NCI-H1092 (cell line): ENCODE measurements at places on chromosomes 6 and 20.

- DNase-seq: no peak
Observed at GRCh38 chr6:10695086-10695657, 400 bp downstream of the PAK1IP1 start.

DNA sequence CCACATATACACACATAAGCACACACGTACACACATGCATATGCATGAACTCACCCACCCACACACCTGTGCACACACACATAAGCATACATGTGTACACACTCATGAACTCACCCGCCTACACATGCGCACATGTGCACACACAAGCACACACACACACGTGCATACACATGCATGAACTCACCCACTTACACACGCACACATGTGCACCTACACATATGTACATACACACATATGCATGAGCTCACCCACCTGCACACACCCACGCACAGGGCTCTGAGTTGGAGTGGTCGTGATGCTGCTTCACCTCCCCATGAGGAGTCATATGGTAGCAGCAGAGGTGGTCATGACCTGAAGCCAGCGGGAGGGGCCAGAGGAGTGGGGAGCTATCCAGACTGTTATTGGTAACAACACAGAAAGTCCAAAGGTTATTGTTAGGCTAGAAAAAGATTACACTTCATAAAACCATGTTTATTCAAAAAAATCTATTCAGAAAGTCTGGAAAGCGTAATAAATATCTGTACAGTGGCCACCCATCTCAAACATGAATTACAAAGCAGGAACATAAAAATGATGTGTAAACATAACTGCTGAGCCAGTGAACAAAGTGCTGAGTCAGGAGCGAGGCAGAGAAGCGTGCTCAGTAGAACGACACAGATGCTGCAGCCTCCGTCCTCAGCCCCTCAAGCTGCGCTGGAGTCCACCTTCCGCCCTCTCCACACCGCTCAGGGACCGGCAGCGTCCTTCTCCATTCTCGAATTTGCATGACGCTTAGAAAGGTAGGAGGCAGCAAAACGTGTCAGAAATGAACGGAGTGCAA lies 26.4 kb upstream of the MPC1 start:
- no peak for DNase-seq

DNA sequence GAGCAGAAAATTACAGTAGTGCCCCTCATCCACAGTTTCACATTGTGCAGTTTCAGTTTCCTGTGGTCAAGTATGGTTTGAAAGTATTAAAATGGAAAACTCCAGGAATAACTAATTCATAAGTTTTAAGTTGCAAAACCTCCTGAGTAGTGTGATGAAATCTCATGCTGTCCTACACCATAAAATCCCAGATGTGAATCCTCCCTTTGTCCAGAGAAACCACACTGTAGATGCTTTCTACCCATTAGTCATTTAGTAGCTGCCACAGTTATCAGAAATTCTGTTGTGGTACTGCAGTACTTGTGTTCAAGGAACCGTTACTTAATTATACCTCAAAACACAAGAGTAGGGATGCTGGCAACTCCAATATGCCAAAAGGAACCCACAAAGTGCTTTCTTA lies 74.7 kb downstream of the PTCHD4 start:
- DNase-seq: no peak

DNA sequence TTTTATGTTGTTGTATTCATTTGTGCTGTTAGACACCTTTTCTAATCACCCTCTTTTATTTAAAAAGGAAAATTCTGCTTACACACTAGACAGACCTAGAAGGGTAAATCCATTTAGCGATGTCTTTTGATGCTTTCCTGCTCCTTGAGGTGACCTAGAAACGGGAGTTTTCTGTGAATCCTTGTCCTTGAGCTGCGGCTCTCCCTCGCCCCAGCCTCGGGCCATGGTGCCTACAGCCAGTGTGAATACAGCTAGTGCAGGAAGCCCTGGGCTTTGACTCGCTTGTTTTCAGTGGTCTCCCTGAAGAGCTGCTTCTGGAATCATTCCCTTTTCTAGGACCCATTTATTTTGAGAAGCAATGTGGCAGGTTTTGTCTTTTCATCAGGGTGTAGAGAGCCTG lies 17.6 kb upstream of the ADRM1 start:
- DNase-seq: no peak

GRCh38 chr20:52201395-52201794 lies 9.8 kb upstream of the ZFP64 start:
- no peak for DNase-seq

GRCh38 chr6:110329714-110330436 lies 28.3 kb downstream of the METTL24 start:
- no peak for DNase-seq

DNA sequence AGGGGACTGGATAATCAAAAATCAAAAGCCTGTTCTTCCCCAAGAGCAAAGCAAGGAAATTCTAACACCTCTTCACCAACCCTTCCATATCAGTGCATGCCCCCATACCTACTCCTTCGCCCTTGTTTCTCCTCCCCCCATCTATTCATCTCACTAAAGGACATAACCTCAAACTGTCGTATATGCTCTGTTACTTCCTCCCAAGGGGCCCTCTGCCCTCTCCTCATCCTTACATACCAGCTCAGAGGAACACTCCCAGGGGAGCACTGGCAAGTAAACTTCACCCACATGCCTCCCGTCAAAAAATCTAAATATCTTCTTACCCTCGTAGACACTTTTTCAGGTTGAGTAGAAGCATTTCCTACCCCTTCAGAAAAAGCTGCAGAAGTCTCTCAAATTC lies 9.4 kb upstream of the ADTRP start:
- no peak for DNase-seq

DNA sequence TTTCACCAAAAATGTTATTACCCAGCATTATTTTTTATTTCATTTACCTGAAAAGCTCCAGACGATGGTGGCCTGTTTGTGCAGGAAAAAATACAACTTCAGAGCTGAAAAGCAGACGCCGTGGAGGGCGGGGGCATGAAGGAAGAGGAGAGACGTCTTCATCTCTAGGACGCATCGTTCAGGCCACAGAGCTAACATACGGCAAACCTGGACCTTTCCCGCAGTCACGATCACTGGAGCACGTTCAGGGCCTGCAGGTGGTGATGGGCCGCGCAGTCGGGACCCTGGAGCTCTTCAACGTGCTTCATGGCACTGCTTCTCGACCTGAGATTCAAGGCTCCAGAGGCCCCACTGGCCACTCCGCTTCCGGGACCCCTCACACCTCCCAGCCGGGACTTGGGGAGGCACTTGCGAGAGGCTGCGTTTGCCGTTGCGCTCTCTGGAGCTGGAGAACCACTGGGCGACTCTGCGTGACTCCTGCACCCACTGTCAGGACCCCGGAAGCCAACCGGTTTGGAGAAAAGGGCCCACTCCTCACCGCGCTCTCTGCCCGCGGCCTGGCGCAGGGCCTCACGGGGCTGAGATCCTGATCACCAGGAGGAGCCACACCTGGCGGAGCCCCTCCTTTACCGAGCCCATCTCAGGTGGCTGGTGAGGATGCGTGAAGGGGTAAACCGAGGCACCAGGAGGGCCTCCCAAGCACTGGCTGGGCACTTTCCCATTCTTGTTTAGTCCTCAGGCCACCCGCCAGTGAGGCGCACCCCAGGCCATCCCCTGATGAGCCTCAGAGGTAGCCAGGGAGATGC lies 164.4 kb upstream of the AFDN start:
- no peak for DNase-seq

DNA sequence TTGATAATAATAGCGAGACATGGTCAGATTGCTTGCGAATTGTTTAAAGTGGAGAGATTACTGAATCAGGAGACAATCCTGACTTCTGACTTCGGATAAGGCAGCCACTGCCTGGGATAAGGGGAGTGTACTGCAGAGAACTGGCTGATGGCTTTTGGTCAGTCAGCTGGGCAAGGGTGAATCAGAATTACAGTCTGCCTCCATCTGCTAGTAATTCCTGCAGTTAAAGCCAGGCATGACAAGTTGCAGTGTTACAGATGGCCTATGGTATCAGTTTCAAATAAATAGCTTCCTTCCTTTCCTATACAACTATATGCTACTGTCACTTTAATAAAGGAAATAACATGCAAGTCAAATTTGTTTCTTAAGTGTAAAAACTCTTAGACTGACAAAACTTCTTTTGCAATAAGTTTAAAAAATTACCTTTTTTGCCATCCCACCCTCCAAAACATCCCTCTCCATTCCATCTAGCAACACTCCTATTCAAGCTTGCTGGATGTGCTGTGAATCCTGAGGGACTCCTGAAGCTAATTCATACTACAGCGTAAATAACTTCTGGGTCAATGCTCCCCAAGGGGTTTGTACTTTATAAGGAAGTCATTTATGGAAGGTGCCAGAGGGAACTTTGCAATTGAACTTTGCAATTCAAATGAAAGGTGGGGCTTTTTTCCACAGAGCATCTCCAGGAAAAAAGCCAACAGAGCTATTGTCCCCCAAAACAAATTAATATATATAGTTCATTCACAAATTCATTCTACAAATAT lies 245.2 kb downstream of the ADGRB3 start:
- no peak for DNase-seq

DNA sequence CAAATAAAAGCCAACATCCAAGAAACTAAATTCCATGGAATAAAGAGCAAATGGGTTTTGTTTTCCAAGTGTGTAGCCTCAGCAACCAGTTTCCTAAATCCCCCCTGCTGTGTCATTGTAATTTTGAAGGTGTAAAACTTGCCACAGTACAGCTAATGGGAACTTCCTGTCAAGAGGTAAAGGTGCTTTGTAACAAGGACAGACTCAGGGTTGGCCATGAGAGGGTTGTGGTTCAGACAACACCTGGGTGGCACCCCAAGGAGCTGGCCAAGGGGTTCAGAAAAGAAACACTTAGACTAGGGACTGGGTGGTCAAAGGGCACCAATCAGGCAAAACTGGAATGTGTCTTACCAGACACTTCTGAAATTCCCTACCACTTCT lies 52.4 kb upstream of the LYRM2 start:
- DNase-seq: no peak

DNA sequence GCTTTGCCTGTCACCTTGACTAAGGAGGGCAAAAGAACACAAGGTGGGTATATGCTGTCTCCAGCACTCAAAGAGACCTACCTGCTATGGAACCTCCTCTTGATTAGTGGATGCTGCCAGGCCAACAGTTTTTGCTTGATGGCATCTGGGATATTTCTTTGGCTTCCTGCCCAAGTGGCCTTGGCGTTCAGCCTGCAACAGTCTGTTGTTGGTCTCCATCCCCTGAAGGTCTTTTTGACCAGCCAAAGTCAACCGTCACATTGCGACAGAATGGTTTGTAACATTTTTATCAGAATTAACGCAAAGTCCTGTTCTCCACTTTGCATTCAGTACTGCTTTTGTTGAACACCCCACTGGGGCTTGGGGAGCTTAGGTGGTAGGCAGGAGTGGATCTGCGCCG lies 37.1 kb downstream of the SERPINB1 start:
- no peak for DNase-seq

GRCh38 chr6:160791459-160791858 lies 89.4 kb downstream of the PLG start:
- DNase-seq: no peak

DNA sequence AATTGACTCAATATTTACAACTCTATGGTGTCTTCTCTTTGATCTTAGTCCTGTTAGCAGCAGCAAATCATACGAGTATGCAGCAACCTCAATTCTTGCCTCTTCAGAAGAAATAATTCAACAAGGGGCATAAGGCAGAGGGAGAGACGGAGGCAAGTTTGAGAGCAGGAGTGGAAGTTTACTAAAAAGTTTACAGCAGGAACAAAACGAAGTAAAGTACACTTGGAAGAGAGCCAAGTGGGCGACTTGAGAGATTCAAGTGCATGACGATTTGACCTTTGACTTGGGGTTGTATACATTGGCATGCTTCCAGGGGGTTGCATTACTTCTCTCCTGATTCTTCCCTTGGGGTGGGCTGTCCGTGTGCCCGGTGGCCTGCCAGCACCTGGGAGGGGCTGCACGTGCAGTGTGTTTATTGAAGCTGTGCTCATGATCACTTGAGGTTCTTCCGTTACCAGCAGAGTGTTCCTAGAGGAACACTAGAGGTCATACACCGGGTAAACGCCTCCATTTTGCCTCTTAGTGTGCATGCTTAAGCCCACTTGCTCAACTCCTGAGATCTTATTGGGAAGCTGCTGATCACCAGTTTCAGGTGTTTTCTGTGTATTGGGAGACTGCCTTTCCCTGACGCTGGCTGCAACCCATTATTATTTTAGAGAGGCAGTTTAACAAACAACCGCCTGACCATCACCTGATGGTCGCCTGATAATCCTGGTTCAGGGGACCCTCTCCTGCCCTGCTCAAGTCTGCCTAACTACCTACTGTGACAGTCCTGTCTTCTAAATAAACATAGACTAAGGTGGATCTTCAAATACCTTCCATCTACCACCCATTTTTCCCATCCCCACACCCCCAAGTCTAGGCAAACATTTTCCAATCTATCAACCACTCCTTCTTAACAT lies 172.4 kb upstream of the MYLIP start:
- no peak for DNase-seq

GRCh38 chr20:32823078-32823477 lies 3.3 kb downstream of the MAPRE1 start:
- no peak for DNase-seq

DNA sequence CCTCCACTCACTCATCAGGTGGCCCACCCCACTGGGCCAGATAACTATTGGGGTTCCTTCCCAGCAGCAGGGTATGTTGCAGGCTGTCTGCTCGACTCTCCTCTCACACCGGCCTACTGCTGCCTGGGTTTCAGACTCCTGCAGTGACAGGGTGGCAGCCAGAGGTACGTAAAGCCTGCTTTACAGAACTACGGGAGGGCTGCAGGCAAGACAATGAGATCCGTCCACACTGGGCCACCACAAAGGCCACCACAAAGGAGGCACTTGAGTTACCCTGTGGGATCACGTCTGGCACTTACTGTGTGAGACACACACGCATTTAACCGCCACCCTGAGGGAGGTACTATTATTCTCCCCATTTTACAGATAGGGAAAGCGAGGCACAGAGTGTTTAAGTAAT lies 78.5 kb downstream of the NFATC2 start:
- DNase-seq: no peak

GRCh38 chr6:163813979-163814493 lies 399.5 kb downstream of the QKI start:
- DNase-seq: no peak

DNA sequence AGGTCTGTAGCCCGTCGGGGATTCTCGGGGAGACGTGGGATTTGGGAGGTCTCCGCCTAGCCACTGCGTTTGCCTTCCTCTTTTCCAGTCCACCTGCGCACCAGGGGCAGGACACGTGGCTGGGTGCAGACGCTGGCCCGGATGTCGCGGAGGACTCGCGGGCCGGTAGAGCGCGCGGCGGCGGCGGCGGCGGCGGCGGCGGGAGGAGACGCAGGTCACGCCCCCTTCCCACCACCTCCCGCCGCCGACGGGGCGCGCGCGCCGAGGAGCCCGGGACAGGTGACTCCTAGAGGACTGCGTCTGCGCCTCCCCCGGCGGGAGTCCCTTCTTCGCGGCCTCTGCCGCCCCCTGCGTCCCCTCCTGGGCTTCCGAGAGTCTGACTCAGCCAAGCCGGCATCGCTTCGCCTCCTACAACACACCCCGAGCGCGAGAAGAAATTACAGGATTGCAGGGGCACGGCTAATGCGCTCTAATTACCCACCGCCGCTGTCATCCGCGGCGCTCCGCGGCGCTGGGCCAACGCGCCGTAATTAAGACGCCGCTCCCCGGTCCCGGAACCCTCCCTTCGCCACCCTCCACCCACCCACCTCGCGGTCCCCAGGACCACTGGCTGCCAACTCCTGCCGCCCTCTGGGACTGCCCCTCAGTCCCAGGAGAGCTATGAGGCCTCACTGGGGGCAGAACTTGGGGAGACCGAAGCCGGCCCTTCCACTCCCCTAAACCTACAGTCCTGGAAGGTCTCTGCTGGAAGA lies 124.5 kb downstream of the MRPL14 start:
- peak; percentile 63 for DNase-seq

GRCh38 chr20:24316731-24317130 lies 152.7 kb upstream of the SYNDIG1 start:
- no peak for DNase-seq

- no peak for DNase-seq
Observed at GRCh38 chr6:79455446-79455845, 81.8 kb downstream of the LCA5 start.
